ENCODE measurements at places on chromosomes 5 and 9.
A peak's percentile ranks its signal among the peaks of the same experiment; 100 is the strongest.

DNA sequence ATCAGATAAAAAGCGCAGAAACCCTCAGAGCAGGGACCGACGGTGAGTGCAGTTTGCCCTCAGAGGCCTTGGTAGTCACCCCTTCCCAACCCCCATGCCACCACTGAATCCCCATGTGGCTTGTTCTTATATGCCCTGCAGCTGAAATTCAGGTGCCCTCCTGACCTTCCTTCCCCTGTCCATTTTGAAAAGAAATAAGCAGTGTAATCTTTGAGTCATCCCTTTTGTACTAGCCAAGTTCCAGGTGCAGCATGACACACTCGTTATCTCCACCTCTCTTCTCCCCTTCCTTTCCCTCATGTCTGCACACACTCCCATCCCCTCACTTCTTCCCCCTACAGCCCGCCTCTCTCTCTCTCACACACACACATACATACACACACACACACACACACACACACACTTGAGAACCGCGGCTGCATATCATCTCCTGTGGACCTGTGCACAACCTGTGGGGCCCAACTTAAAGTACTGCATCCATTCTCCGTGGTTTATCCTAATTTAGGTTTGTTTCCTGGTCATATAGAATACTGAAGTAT lies 53.1 kb downstream of the SYK start:
- DNase-seq: no peak

GRCh38 chr5:31936683-31937082 lies 237.4 kb downstream of the GOLPH3 start:
- no peak for DNase-seq

DNA sequence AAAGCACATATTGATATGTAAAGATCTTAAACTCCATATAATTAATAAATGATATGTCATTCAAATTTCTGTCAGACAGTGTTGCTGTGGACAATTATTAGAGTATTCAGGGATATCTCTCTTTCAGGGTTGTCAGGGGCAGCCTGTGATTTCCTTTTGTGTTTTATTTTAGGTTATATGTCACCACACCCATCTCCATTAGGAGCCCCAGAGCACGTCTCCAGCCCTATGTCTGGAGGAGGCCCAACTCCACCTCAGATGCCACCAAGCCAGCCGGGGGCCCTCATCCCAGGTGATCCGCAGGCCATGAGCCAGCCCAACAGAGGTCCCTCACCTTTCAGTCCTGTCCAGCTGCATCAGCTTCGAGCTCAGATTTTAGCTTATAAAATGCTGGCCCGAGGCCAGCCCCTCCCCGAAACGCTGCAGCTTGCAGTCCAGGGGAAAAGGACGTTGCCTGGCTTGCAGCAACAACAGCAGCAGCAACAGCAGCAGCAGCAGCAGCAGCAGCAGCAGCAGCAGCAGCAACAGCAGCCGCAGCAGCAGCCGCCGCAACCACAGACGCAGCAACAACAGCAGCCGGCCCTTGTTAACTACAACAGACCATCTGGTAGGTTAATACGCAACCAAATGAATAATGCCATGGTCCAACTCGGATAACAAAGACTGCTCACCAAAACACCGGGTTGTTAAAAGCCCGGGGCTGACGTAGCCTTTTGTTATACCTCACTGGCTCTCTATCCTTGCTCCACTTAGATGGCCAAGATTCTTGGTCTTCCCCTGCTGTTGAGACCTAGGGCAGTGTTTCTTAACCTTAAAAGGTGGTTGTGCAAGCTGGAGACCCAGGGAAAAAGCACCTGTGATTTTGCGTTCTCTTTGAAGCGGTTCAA lies 24.4 kb downstream of the SMARCA2 start:
- DNase-seq: no peak

GRCh38 chr5:100165309-100165708 lies 369.9 kb upstream of the FAM174A start:
- DNase-seq: no peak

GRCh38 chr5:132497488-132497997 lies 7.0 kb upstream of the IRF1 start:
- DNase-seq: no peak

DNA sequence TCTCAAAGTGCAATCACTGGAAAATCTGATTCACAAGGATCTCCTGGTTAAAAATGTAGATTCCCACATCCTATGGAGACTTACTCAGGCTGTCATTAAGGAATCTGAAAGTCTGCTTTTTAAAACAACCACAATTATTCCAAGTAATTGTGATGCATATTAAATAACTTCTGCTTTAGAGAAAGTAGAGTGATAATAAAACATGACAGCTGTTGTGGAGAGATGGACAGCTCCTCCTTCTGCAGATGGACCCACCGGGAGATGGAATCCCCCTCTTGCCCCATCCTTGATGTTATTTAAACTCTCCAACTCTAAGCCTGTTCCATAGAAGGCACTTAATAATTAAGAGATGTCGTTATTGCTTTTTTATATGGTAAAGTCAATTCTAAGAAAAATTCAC lies 802.2 kb downstream of the CDH12 start:
- DNase-seq: no peak

DNA sequence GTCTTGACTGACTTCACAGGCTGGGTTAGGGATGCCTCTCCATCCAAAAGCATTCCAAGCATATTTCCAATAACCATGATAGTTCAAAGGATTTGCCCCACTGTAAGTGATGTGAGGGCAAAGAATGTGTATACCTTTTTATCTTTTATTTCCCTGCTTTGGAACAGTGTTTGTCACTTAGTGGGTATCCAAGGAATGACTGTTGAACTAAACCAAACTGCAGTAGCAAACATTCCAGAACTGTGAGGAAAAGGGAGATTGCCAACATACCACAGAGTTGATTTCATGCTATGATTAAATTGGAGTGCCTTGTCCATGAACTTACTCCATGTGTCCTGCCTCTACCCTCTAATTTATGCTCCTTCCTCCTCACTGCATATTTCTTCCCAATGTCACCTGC lies 400.0 kb downstream of the KIAA0825 start:
- DNase-seq: no peak

DNA sequence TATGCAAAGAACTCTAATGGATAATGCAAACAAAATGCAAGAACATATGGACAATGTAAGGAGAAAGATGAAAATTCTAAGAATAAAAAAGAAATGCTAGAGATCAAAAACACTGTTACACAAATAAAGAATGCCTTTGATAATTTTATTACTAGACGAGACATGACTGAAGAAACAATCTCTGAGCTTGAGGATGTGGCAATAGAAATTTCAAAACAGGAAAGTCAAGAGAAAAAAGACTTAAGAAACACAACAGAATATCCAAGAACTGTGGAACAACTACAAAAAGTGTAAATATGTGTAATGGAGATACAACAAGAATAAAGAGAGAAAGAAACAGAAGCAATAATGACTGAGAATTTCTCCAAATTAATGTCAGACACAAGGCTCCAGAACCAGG lies 140.5 kb upstream of the ACOT12 start:
- DNase-seq: no peak

DNA sequence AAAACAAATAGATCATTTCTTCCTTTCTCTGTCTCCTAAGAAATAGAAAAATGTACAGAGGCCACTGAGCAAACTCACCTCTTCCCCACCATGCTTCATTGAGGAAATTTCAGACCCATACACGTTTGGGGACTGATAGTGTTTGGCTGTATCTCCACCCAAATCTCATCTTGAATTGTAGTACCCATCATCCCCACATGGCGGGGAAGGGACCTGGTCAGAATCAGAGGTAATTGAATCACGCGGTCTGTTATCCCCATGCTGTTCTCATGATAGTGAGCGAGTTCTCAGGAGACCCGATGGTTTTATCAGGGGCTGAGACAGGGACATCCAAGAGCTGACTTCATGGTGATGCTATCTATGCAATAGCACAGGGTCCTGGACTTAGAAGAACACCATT lies 1655.8 kb downstream of the MAT2B start:
- DNase-seq: peak; percentile 25

DNA sequence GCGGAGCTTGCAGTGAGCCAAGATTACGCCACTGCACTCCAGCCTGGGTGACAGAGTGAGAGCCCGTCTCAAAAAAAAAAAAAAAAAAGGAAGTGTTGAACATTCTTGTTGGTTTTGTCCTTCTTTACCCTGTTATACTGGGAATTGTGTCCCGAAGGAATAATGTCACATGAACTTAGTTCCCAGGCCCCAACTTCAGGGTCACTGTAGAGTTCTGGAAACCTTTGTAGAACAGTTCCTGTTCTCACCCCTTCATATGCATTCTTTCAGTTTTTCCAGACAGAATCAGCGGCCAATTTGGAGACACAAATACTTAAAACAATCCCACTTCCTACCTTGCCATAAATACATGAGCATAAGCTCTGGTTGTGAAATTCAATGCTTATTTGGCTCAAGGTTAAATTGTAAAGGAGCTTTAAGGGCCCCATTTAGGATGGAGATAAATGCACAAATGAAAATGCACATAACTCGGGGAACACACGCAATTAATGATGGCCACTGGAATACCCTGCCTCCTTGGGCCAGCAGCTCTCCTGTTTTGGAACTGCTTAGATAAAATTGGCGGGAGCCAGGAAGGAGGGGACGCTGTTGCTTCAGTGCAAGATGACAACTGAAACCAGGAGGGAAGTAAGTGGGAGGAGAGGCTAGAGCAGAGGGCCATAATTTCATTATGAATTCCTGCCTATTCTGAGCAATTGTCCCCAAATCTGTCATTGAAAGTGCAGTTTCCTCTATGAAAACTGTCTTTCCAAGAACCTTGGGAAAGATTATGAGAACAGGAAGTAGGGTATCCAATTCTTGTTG lies 153.7 kb downstream of the FGF1 start:
- no peak for DNase-seq

- DNase-seq: no peak
Measured at GRCh38 chr5:2917524-2917923, 166.0 kb upstream of the IRX2 start.

DNA sequence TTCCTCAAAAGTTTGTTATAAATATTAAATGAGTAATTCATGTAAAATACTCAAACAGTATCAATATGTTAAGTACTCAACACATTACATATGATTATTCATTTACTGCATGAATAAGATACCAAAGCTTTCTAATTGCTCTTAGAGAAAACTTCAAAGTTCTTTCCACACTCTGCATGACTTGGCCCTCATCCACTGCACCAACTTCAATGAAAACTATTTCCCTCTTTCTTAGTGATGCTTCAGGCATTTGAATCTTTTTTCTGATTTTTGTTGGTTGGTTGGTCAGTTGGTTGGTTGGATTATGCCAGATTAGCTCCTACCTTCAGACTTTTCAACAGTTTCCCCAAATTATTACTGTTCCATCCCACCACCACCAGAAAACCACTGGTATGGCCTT lies 314.7 kb upstream of the RGMB start:
- DNase-seq: no peak

DNA sequence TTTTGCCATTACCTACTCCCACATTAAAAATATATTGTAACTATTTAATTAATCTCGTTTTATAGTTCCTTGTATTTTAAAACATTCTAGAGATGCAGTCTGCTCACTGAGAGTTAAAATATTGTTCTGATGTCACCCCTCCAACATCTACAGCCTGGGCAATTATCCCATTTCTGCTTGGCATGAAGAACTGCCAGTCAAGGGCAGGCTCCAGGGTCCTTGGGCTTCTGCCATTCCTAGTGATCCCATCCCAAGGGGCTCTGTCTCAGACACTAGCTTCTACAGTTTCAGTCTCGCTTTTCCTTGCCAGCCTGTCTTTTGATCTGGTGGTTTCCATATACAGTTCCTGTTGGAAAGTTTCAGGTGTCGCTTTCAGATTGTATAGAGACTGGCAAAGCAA lies 287.2 kb downstream of the TMEM232 start:
- no peak for DNase-seq

GRCh38 chr9:92616655-92617111 lies 53.2 kb downstream of the IPPK start:
- no peak for DNase-seq

DNA sequence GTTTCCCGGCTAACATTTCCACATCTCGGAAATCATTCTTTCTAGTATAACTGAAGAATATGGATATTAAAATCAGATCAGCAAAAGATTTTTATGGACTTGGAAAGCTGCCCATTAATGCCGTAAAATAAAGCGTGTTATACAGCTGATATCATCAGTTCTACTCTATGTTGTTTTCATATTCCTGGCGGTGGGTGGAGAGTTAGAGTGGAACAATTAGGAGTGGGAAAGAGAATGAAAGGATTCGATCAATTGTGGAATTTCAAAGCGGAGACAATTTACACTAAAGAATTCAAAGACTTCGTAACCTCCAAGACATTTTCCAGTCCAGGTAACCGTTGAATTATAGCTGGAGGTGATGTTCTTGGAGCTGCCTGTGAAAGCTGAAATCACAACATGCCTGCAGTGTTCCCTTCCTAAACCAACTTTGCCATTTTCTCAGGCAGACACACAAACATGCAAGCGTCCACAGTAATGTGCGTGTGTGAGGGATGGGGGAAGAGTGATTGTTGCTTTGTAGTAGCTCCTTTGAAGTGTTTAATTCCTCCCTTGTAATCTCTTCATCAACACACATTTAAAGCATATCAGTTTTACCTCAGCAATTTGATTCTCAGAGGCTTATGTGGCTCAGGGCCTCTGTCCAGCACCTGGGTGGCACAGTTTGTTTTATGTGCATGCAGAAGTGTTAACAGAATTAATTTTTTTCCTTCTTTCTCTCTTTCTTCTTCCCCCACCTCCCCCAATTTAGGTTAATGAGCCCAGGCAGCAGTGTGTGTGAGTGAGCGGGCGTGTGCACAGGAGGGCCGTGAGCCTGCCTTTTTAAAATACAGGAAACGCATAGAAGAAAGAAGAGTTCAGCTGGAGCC lies 544.1 kb downstream of the RAB3C start:
- DNase-seq: no peak

DNA sequence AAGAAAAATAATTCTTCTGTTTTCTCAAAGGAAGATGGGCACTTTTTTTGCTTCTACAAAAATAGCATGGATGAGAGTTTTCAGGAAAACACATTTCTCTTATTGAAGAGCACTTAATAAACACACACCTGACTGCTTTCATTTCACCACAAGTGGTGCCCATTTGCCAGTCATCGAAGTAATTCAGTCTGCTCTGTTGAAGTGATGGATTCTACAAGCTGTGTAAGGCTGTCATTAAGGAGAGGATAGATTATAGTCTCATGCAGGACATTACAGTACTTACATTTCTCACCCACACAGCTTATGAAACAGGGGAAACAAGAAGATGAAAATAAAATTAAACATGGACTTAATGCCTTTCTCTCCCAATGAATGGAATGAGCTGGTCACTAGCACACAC lies 165.2 kb downstream of the NR2F1-AS1 start:
- no peak for DNase-seq

GRCh38 chr5:122730456-122730855 lies 44.4 kb upstream of the SNX2 start:
- DNase-seq: no peak

DNA sequence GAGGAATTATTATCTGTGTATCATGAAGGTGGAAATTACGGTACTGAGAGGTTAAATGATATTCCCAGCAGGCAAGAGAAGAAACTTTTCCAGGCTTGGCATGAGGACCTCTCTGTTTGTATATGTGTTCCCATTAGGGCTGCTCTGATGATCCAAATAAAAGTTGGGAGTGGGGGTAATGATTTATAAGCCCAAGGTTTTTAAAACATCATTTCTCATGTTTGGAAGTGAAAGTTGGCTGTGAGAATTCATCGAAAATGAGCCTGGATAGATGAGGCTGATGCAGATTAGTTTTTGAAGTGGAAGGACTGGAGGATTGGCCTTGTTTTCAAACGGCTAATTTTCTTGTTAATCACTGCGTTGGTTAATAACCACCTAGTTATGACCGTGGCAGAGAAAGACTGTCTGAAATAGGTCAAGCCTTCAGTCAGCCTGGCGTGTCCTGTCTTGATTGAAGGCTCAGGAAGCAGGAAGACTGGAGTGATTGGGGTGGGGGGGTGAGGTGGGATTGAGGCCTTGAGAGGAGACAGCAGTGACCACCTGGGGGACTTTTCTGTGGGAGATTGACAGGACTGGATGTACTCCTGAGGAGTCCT lies 391.0 kb upstream of the WWC1 start:
- DNase-seq: no peak

Data from HEK293T (cell line).